ENCODE measurements at places on chromosomes 3 and 15.

GRCh38 chr3:112074006-112074405, 12.2 kb upstream of the C3orf52 start:
- peak; percentile 32 for DNase-seq

GRCh38 chr3:72210261-72210660, 425.3 kb upstream of the PROK2 start:
- DNase-seq: no peak

- DNase-seq: no peak
These were observed 21.0 kb upstream of the CCDC174 start for GRCh38 chr3:14630404-14631100.

DNA sequence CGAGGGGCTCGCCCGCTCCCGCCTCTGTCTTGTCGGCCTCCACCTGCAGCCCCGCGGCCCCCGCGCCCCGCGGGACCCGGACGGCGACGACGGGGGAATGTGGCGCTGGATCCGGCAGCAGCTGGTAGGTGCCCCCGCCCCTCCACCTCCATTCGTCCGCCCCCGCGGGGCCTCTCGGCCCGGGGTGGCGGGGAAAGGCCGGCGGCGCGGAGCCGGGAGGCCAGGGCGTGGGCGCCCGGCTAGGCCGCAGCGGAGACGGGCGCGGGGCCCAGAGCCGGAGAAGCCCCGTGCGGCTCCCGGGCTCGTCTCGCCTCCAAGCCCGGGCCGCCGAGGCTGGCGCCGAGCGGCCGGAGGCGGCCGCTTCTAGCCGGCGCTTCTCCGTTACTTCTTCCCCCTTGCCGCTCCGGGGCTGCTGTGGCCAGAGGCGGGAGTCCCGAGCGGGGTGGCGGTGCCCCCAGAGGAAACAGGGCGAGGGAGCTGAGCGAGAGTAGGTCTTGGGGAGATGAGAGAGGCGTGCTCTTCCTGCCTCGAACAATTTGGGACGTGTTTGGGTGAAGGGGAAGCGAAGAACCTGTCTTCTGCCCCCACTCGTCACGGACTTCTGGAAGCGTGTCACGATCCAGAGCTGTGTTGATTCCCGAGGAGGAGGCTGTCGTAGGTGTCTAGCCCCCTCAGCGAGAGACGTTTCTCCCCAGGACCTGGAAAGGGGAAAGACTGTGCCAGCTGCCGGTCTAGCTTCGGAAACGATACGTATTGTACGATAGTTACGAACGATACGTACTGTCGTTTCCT, 555 bp downstream of the ATP11B start:
- DNase-seq: no peak

GRCh38 chr3:55369141-55369847, 117.8 kb downstream of the WNT5A start:
- DNase-seq: no peak

DNA sequence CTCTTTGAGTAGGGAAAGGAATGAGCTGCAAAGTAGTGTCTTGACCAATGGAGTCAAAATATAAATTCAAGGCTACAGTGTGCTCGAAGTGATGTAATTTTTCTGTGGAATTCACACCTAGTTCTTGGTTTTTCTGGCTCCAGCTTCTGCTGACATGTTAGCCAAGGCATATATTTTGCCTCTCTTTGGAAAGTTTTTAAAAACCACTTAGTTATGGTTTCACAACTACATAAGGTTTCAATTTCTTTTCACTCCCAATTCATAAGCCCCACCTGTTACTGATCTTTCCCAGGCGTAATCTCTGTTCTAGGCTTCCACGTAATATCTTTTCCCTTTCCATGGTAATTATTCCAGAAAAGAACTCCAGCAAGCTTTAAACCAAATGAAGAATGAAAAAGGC, 46.9 kb downstream of the GADL1 start:
- DNase-seq: peak; percentile 48

DNA sequence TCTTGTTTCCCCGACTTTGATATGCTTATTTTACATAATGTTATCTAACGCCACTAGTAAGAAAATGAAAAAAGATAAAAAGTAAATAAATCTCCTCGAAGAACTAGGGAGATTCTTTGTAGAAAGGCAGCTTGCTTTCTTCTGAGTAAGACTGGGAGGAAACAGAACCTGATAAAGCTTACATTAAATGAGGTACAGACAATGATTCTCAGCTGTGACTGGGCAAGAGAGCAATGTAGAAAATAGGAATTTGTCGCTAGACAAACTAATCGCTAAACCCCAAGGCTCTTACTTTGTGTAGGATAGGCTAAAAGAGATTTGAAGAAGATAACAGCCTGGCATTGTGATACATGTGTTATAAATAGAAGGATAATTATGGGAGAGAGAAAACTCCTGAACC, 919.0 kb upstream of the ALCAM start:
- no peak for DNase-seq

DNA sequence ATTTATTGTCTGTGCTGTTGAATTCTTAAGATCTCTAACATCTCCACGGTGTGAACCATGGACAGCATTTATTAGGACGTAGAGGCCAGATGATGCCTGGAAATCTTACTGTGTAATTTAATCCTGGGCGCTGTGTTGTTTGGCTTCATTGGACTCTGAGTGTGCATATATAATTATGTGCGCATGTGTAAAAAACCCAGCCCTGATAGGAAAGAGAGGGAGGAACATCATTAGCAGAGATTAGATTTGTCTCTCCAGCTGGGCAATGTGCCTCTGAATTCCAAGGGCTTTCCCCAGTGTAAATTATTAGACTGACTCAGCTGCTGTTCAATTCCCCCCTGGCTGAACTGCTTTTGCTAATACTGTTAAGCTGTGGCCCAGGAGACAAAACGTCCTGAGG, 39.6 kb downstream of the MAP3K13 start:
- peak; percentile 59 for DNase-seq

DNA sequence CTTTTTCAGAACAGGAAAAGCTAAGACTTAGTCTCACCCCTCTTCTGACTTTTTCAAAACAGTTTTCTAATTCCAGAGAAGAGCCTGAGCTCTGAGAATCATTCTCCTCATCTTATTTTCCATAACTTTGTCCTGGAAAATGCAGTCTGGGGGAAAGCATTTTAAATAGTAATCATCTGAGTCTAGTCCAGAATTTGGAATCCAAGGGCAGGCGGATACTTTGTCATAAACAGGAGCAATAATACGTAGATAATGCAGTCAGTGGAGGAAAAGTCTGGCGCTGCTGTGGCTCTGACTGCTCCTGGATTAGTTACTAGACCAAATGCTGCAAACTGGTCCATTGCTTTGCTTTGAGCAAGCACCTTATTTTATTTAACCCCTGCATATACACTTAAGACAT, 285.0 kb downstream of the THSD4 start:
- peak; percentile 5 for DNase-seq

GRCh38 chr3:29281344-29282241, 722 bp downstream of the RBMS3 start:
- DNase-seq: peak; percentile 40

DNA sequence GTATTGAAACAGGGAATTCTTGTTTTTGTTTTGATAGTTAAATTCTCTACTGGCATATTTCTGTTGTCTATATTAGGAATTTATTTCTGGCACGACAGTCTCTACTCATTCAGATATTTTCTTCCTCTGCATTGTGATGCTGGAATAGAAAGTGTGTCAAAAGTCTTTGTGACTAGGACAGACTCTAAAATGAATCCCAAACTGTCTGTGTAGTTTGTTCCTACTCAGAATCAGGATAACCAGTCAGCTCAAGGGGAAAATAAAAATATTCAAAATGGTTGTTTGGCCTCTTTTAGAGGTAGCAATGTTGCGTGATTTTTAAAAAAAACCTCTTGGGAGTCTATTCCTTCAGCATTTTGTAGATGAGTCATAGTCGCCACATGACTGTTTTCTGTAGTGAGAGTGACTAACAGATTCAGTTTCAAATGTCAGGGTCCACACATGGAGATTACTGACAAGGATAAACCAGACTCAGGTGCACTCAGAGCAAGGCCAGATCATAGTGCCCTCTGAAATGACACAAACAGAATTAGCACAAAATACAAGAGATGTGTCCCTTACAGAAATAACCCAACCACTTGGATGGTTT, 13.1 kb downstream of the SLC7A14 start:
- DNase-seq: peak; percentile 72

DNA sequence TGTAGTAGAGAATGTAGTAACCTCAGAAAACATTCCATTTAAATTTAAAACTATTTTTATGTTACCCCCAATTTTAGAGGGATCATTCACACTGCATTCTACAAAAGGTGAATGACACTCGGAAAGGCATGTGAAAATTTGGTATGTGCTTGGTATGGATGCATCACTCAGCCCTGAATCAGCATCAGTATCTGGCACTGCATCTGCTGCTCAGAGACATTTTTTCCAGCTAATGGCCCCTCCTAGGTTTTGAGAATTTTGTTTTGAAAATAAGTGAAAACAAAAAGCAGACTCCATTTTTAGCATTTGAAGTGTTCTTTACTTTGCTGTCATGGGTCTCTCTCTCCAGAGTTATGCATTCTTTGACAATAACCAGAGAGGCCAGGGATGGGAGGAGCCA, 15.6 kb upstream of the WWTR1 start:
- DNase-seq: peak; percentile 67

DNA sequence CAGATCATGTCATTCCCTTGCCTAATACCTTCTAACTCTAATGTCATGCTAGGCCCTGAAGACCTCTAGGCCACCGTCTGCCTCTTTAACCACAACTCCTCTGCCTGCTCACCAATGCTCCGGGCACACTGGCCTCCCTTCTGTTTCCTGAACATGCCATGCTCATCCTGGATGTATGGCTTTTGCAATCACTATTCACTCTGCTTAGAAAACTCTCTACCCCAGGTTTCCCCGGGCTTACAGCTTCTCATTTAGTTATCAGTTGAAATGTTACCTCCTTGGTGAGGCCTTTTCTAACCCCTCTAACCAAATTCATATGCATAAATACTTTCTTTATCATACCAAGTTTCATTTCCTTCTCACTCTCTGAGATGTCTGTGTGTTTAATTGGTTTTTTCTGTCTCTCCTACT, 727.8 kb upstream of the CFAP20DC start:
- DNase-seq: no peak

GRCh38 chr3:174247687-174248152, 611.4 kb upstream of the NAALADL2 start:
- DNase-seq: no peak

DNA sequence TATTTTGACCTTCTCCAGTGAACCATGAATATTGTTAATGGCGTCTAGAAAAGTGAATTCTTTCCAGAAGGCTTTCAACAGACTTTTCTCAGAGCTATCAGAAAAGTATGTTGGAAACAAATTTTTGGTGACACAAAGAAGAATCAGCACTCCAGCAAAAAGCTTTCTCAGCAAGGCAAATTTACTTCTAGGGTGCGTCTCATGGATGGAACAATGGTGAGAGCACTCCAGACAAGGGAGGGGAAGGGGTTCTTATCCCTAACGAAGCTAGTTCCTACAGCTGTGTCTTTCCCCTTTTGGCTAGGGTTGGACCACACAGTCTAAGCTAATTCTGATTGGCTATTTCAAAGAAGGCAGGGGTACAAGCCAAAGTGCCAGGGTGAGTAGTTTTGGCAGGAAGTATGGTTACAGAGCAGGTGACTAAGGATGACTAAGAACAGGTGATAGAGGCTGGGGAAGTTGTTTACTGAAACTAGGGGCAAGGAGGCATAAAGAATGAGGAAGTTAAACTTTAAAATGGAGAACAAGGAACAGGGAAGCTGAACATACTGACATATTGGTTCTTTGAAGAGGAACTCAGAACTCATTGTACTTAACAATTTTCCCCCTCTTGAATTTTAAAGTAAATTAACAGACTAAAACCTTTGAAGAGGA, 959.8 kb downstream of the NAALADL2 start:
- DNase-seq: no peak

- DNase-seq: no peak
These were observed 40.8 kb downstream of the PPM1L start for GRCh38 chr3:160796813-160797164.

DNA sequence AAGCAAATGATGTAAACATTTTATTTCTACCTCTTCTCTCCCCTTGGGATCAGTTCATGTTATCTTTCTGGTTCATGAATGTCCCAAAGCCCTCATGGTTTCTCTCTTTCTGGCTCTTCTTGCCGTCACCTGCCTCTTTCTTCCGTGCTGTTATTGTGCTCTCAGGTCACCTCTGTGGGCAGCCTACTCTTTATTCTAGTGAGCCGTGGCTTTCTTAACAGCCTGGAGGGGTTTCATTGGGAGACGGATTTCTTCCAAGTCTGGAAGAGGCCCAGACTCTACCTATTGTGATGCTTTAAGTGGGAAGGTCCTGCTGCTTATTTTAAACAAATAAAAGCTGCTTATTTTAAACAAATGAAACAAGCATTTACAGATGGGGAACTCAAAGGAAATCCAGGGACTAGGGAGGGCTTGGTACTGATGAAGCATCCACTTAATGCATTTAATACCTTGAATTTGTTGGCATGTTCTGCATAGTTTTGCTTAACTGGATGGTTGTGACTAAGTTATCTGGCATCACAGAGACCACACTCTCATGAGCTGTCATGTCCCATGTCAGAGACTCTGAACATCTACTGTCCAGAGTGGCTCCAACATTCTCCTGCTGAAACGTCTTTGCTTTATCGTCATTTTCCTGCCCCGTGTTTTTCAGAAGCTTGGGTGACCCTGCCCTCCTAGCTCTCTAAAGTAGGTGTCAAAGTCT, 443.3 kb downstream of the GABRG3 start:
- peak; percentile 72 for DNase-seq

DNA sequence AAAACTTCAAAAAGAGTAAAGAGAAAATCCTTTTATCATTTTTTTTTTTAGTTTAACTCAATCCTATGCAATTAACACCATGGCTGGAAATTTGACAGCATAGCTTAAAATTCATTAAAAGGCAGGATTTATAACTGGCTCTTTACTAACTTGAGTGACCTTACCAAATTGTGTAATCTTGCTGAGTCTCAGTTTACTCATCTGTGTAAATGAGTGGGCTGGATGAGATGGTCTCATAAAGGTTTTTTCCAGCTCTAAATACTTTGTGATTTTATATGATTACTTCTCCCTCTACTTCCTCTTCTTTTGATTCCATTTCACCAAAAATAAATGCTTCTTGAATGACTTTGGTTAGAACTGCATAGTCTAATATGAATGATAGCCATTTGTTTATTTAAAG, 234.9 kb upstream of the SATB1 start:
- no peak for DNase-seq

GRCh38 chr3:41682996-41683395, 278.9 kb downstream of the ULK4 start:
- DNase-seq: peak; percentile 96

GRCh38 chr3:146830231-146830630, 225.1 kb upstream of the PLSCR5 start:
- no peak for DNase-seq
